Activated CD4-positive, alpha-beta memory T cell treated with anti-CD3 and anti-CD28 coated beads for 36 hours (primary cell): ENCODE measurements at places on chromosomes 16 and 17.

DNA sequence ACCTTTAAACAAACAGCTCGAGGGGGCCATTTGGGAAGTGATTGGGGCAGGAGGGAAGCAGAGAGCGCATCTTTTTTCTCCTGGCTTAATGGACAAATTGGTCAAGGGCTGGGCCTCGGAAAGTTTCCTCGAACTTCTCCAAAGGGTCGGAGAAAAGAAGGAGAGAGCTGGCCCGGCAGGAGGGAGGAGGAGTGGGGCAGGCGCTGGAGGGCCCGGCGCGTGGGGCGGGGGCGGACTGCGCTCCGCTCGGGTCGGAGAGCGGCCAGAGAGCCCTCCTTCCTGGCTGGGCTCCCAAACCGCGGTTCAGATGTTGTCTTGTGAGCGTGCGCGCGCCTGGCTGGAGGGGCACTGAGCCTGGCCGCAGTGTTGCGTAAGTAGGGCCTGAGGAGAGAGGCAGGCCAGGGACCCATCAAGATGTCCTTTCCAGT is 1.2 kb downstream of the MMP2 start:
- DNase-seq, result no peak

DNA sequence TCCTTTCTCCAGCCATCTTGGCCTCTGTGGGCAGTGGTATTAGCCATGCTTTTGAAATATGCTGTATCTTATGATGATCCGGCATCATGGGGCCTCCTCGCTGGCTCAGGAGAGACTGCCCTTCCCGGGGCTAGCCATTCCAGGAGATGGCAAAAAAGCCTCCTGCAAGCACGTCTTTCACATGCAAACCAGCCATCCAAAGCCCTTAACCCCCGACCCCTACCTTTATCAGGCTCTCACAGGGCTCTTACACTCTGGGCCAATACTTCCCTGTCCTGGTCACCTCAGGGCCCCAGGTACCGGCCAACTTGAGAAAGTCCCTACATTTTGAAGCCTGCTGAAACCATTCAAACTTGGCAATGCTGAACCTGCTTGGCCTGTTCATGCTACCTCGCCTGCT is 36.4 kb downstream of the MYH13 start:
- DNase-seq, result no peak

DNA sequence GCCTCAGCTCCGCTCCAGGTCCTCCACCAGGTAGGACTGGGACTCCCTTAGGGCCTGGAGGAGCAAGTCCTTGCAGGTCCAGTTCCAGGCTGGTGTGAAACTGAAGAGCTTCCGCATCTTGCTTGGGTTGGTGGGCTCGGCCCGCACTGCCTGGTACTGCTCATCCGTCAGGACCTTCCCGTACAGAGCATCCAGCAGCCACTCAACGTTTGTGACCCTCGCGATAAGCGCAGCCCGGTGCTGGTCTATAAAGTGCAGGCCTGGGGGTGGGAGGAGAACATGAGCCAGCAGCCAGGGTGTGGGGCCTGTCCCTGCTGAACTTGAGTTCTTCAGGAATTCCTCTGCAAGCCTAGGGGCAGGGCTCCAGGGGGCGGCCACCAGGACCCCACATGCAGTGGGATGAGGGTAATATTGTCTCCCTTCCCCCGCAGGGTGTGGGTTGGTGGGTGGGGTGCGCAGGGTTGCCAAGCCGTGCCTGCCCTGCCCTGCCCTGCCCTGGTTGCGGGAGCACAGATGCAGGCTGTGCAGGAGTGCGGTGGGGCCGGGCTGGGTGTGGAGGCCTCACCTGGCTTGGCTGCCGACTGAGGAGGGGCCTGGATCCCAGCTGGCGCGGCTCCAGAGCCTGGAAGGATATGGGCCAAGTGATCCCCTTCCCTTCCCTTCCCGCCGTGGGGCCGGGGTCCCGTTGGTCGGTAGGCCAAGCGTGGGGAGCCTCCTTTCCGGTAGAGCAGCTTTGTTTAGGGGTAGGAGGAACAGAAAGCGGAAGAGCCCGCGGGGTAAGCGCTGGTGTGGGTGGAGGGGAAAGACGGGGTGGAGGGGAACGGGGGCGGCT is 762 bp downstream of the PYCARD start:
- peak; percentile 47 for DNase-seq

GRCh38 chr17:58388302-58389190 is 28.8 kb downstream of the RNF43 start:
- DNase-seq, result no peak

- DNase-seq, result no peak
Observed at GRCh38 chr17:63395075-63395805, 50.9 kb downstream of the CYB561 start.

DNA sequence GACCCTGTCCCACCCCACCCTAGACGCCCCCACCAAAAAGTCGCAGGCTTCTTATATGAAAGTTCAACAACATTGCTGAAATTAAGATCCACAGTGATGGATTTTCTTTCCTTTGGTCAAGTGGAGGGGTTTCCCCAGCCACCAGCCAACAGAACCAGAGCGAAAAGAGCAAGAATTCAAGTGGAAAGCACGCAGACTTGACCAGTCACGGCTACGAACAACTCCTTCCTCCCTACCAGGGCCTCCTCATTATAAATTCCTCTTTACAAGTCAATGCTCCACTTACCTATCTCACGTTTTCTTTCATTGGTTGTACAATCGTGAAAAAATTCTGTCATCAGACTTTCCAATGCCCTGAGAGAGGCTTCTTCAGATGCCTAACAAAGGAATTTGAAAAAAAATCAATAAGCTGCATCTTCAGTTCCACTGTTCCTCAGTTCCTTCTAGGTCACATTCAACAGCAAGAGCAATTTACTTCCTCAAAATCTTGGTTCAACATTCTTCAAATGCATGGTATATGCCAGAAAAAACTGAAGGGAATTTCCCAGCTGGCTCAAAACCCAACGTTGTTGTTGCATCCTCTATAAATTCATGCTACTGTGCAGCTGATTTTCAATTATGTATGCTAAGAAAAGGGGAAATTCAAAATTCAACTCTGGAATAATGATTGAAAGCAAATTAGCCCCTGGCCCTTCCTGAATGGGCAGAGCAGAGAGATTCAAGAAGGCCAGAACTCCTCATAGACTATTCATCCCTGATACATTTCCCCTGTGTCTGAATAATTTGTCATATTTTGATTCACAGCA is 30.9 kb downstream of the XPO6 start:
- no peak for DNase-seq
